ENCODE measurements at places on chromosomes 4 and X.

- DNase-seq, result no peak
Observed at GRCh38 chr4:170979736-170980135, 833.5 kb upstream of the GALNTL6 start.

DNA sequence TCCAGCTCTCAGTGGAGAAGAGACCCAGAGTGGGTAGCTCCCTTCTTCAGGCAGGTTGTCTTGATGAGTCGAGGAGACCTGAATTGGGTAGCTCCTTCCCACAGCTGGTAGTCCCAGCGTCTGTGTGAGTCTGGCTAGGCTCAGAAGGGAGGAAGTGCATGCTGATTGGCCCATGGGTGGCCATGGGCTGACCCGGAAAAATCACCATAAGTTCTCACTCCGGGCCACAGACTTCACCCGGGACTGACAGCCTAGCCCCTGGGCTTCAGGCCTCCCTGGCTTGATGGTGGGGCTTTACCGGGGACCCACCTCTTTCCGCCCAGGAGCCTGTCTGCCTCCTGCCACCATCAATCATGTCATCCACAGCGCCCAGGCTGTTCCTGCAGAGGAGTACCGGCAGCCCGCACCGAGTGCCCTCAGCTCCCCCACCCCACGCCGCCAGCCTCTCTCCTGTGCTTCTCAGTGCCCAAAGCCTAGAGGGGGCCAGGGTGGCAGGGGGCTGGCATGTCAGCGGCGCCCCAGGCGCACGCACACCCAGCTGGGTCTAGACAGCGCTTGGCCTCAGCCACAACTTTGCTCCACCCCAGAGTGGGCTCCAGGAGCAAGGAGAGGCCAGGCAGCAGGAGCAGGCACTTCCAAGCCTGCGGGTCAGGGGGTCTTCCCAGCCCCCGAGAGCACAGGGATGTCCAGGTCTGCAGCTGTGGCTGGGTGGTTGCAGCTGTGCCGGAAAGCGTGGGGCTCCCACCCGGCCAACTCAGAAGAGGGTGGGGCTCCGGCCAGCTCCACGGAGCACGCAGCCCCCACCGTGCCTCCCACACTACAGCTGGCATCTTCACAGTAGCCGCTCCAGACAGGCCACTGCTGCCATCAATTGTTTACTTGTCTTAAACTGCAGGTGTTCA is 16.1 kb upstream of the SAT1 start:
- no peak for DNase-seq

GRCh38 chr4:148214529-148215166 is 227.6 kb downstream of the NR3C2 start:
- no peak for DNase-seq

DNA sequence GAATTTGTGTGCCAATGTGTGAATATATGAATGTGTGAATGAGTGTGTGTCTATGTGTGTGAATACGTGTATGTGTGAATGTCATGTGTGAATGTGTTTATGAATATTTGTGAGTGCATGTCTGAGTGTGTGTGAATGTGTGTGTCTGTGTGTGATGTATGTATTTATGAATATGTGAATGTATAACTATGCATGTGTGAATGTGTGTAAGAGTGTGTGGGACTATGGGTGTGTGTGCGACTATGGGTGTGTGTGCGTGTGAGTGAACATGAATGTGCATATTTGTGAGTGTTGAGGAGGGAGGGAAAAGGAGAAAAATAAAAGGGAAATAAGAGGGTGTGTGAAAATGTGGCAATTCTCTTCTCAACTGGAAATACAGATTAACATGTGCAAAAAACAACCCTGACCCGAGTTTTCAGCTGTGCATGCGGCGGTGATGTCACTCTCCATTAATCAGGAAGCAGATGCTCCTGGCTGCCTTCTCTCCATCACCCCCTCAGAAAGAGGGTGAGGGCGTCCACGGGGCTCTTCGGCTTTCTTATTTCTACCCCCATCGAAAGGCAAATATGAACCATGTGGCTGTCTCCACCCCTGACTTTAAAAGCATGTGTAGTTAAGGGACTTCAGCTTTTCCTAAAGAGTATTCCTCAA is 219.8 kb downstream of the MAML3 start:
- no peak for DNase-seq

DNA sequence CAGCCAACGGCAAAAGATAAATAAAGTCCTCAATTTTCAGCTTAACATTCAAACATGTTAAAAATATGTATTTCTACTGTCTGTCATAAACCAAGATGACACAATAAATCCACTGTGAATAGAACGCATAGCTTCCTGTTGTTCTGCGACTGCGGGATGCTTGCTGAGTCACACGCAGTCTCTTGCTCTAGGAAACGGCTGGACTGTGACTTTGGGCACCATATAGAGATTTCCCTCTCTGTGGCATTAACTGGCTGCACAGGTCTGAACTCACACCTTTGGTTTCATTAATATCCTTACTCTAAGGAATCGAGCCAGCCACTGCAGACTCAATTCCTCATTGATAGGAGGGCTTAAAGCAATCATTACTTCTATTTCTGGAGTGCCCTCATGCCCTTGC is 8.4 kb downstream of the BEND4 start:
- DNase-seq, result no peak

DNA sequence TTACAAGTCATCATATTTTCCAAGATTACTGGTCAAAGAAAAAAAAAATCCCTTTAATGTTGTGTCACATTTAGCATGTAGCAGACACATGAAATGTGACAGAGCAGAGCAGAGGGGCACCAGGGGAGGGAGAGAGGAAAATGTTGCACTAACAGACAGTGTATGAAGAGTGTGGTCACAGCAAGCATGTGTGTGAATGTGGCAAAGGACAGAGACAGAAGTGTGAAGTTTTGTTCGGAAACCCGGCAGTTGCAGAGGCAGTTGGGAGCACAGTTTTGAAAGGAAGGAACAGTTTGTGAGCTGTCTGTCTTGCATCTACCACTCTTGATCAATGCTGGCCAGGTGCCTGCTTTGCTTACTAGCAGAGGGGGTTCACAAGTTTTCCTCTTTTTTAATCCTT is 83.9 kb upstream of the MAP3K15 start:
- DNase-seq, result no peak

Measured in activated T-cell treated with anti-CD3 and anti-CD28 coated beads, Interleukin-2, amount 50 U/mL, for 48 hours (primary cell).